Suprapubic skin (tissue), 4 donors: ENCODE measurements at places on chromosomes 5 and 9.
A peak's percentile ranks its signal among the peaks of the same experiment; 100 is the strongest.

- no peak overlapping the region for H3K27ac ChIP-seq
- no peak overlapping the region for H3K4me3 ChIP-seq
- H3K4me1 ChIP-seq = no peaks in the 10 kb centered on the region
- H3K27me3 ChIP-seq = no peaks in the 10 kb centered on the region
Observed at GRCh38 chr5:161258438-161258837, 288.1 kb downstream of the GABRB2 start.

DNA sequence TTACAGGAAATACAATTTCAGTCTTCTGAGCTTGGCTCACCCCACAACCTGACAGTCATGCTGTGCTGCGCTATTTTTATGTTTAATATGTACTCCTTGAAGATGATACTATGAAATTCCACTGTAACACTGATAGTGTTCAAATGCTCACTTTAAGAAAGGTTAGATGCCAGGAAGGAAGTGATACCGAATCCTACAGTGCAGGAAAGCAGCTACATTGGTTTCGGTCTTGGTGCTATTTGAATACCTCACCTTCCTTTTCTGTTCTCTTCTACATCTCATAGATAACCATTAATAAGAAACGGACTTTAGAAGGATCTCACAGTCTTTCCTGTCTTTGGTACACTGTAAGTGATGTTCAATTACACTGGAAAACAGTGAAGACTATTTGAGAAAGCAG lies 117.6 kb downstream of the SEMA5A start:
- no peak for DNase-seq
- no peak overlapping the region for H3K27ac ChIP-seq
- H3K27me3 ChIP-seq = no peaks in the 10 kb centered on the region
- H3K4me3 ChIP-seq = no peak overlapping the region

DNA sequence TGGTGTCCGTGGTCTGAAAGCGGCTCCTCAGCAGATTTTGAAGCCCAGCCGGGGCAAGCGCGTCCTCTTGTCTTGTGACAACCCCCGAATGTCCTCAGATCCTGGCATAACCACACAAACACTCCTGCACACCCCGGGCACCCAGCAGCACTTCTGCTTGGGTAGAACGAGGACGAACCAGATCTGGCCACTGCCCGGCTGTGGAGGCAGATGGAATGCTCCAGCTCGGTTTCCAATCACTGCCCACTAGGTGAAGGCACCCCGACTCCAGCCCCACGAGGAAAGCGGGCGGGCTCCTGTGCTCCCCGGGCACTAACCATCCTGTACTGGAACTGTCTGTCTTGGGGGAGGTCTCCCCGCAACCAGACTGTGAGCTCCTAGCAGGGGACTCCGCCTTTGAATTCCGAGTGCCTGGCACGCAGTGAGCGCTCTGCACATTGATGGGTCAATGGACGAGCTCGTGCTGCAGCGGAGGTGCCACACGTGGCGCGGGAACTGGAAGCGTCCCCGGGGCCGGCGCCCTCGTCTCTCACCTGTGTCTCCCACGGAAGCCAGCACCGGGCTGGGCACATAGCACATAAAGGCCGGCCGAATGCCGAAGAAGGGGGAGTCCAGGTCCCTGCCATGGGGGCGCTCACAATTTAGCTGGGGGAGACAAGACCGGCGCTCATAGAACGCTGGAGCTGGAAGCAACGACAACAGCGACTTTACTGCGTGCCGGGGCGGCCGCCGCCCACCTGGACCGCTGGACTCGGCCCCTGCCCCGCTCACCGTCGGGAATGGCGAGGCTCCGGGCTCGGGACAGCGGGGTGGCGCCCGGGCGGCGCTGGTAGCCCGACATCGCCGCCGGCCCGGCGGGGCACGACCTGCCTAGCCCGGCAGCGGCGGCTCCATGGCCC lies 608 bp downstream of the ENTR1 start:
- H3K36me3 ChIP-seq = peaks cover 53% of the 10 kb centered on the region
- peak overlapping the region; percentile 91 for H3K4me3 ChIP-seq
- peak overlapping the region; percentile 81 for H3K27ac ChIP-seq

GRCh38 chr5:149639737-149640136 lies 58.4 kb downstream of the ARHGEF37 start:
- no peak for DNase-seq
- H3K27ac ChIP-seq = peak overlapping the region; percentile 46
- no peaks in the 10 kb centered on the region for H3K36me3 ChIP-seq
- H3K4me3 ChIP-seq = no peak overlapping the region
- no peaks in the 10 kb centered on the region for H3K27me3 ChIP-seq

DNA sequence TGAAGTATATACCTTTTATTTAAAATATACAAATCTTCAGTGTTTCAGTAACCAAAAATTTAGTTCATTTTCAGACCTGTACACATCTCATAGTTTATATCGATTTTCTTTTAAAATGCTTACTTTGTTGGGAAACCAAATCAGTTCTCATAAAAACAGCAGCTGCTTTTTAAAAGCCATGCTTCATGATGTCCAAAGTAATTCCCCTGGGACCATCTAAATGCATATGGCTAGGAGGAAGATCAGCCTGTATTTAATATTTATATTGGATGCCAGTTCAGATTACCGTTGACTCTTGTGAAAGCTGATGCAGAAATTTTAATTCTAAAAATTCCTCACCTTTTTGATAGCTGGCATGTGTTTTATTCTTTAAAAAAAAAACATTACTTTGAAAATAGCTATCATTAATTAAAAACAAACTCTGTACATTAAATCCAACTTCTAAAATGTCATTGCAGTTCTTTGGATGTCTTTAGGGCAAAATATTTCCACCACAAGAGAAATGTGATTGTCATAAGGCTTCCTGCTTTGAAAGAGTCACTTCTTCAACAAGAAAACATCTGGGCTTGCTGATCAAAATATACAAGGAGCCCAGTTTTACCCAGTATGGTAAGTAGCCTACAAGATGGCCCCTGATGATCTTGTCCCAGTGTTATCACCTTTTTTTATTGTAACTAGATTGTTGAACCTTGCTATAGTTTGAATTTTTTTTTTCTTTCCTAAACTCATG lies 1242.9 kb upstream of the CDH6 start:
- DNase-seq = no peak
- H3K4me3 ChIP-seq = no peak overlapping the region
- no peaks in the 10 kb centered on the region for H3K27me3 ChIP-seq
- H3K4me1 ChIP-seq = no peaks in the 10 kb centered on the region
- H3K27ac ChIP-seq = no peak overlapping the region

- H3K36me3 ChIP-seq = no peaks in the 10 kb centered on the region
- H3K27ac ChIP-seq = no peak overlapping the region
- no peaks in the 10 kb centered on the region for H3K4me1 ChIP-seq
- H3K27me3 ChIP-seq = no peaks in the 10 kb centered on the region
- no peak for DNase-seq
Observed at GRCh38 chr5:38712391-38712790, 133.4 kb upstream of the OSMR start.

GRCh38 chr9:126647585-126648411 lies 34.1 kb downstream of the LMX1B start:
- H3K36me3 ChIP-seq = no peaks in the 10 kb centered on the region
- DNase-seq = no peak
- H3K4me3 ChIP-seq = no peak overlapping the region
- H3K27me3 ChIP-seq = peaks cover 76% of the 10 kb centered on the region
- peaks cover 15% of the 10 kb centered on the region for H3K4me1 ChIP-seq

DNA sequence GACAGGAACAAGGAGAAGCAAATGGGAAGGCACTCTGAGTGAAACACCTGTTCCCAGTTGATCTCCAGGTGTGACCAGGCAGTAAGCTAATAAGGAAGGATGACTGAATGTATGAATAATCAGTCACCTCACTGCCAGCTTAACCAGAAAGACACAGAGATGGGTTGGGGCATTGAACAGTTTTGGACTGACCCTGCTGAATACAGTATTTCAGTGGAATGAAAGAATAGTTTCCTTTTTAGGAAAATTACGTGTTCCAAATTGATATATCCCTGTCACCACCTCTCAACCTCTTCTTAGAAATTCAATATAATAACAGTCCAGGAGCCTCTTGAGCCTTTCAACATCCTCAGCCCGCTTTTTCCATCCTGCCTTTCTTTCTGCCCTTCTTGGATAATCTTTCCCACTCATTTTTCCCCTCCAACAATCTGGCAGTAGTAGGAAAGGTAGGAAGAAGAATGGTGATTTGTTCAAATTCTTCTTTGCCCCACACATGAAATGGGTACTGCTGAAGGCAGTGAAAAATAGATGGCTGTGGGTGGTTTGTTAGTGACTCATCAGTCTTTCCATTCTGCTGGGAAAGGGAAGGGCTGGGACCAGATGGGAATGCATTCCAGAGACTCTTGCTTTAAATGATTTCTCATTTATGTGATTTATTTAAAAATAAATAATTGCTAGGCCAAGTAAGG lies 117.9 kb downstream of the ZSWIM6 start:
- H3K36me3 ChIP-seq = no peaks in the 10 kb centered on the region
- H3K4me3 ChIP-seq = no peak overlapping the region
- no peak for DNase-seq
- no peaks in the 10 kb centered on the region for H3K27me3 ChIP-seq

- no peaks in the 10 kb centered on the region for H3K27me3 ChIP-seq
- no peak for DNase-seq
- no peaks in the 10 kb centered on the region for H3K4me1 ChIP-seq
- H3K27ac ChIP-seq = no peak overlapping the region
Observed at GRCh38 chr9:98635374-98635773, 73.4 kb downstream of the GABBR2 start.

GRCh38 chr5:37121465-37121864 lies 127.7 kb downstream of the CPLANE1 start:
- DNase-seq = no peak
- H3K4me3 ChIP-seq = no peak overlapping the region
- peaks cover 61% of the 10 kb centered on the region for H3K36me3 ChIP-seq
- H3K27ac ChIP-seq = no peak overlapping the region
- no peaks in the 10 kb centered on the region for H3K4me1 ChIP-seq

DNA sequence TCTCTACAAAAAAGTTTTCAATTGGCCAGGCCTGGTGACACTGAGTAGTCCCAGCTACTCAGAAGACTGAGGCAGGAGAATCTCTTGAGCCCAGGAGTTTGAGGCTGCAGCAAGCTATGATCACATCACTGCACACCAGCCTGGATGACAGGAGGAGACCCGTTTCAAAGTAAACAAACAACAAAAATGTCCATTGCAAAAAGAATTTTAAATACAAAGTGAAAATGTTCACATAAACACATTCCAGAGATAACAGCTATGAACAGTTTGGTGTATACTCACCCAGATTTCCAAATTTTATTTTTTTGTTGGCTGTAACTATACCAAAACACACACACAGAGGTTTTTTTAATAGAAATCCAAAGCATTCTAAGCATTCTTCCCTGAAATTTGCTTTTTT lies 39.8 kb downstream of the ADRA1B start:
- H3K27me3 ChIP-seq = peaks cover 3% of the 10 kb centered on the region
- no peak for DNase-seq
- H3K4me3 ChIP-seq = no peak overlapping the region
- H3K4me1 ChIP-seq = no peaks in the 10 kb centered on the region

GRCh38 chr5:140214831-140215230 lies 39.8 kb downstream of the CYSTM1 start:
- H3K27me3 ChIP-seq = no peaks in the 10 kb centered on the region
- H3K4me3 ChIP-seq = no peak overlapping the region
- H3K27ac ChIP-seq = no peak overlapping the region
- H3K4me1 ChIP-seq = peaks cover 13% of the 10 kb centered on the region
- H3K36me3 ChIP-seq = no peaks in the 10 kb centered on the region

DNA sequence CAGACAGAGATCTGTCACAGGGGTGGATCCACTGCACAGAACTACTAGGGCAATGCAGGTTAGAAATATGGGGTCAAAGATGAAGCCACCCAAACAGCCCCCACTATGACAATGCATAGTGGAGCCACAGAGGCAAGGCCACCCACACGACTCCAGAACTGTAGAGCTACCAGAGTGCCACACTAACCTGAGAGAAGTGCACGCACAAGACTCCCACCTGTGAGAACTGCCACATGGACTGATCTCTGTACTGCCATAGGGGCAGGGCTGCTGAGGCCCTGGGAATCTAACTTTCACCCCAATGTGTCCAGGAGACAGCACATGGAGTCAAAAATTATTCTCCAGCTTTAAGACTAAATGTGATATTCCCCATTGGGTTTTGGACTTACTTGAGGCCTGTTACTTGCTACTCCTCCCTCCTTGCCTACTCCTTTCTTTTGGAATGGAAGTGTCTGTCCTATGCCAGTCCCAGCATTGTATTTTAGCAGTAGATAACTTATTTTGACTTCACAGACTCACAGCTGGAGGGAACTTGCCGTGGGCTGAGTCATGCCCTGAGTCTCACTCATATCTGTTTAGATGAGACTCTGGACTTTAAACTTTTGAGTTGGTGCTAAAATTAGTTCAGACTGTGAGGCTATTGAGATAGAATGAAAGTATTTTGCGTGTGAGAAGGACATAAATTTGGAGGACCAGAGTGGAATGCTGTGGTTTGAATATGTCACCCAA lies 853.3 kb downstream of the MAT2B start:
- H3K4me1 ChIP-seq = no peaks in the 10 kb centered on the region
- DNase-seq = no peak
- H3K27ac ChIP-seq = no peak overlapping the region
